GOT3 (cell line): ENCODE measurements at places on chromosomes 6 and 20.

DNA sequence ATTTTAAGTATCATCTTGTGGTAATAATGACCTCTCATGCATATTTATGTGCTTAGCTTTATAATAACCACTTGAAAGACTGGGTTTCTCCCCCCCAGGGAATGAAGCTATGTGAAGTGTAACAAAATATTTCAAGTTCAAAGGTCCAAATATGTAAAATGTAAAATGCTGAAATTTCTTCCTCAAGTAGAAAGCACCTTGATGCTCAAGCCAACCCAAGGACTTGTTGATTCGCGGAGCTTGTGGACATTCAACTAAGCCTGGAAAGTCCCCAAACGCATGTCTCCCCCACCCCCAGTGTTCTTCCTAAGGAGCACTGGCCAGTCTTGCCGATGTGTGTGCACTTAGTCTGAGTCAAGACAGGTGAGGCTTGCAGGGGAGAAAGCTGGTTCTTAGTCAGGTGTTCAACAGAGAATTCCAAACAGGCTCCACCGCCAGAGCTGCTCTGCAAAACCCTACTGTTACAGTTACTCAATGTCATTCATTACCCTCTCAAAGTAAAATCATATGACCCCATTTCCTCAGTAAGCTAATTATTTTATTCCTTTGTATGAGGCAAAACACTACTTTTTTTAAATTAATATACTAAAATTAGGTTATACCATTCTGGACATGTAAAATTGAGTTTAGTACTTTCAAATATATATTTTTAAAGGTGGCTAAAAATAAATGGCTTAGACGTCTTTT, 46.9 kb upstream of the QKI start:
- DNase-seq = no peak

GRCh38 chr6:73898599-73898998, 202.6 kb downstream of the CD109 start:
- no peak for DNase-seq

GRCh38 chr6:32472781-32473375, 33.2 kb downstream of the HLA-DRA start:
- DNase-seq = no peak

GRCh38 chr6:54057058-54057457, 54.2 kb upstream of the MLIP start:
- DNase-seq = no peak

GRCh38 chr20:47429409-47429808, 72.3 kb upstream of the NCOA3 start:
- no peak for DNase-seq
